ENCODE measurements at places on chromosomes 16 and 17. TPM values are rescaled to one million over a fixed set of nuclear protein-coding genes. Genes with fewer than 3 reads are reported as not detected.

- peak overlapping the region; percentile 76 for H3K27ac ChIP-seq
- no peak overlapping the region for H3K4me3 ChIP-seq
- no peaks in the 10 kb centered on the region for H3K36me3 ChIP-seq
These were observed 6.8 kb downstream of the ZG16B start for GRCh38 chr16:2836646-2837508.

- no peaks in the 10 kb centered on the region for H3K4me1 ChIP-seq
- no peak overlapping the region for H3K4me3 ChIP-seq
- H3K27me3 ChIP-seq, result no peaks in the 10 kb centered on the region
- no peaks in the 10 kb centered on the region for H3K36me3 ChIP-seq
These were observed 15.9 kb upstream of the DOK4 start for GRCh38 chr16:57502048-57502775.

DNA sequence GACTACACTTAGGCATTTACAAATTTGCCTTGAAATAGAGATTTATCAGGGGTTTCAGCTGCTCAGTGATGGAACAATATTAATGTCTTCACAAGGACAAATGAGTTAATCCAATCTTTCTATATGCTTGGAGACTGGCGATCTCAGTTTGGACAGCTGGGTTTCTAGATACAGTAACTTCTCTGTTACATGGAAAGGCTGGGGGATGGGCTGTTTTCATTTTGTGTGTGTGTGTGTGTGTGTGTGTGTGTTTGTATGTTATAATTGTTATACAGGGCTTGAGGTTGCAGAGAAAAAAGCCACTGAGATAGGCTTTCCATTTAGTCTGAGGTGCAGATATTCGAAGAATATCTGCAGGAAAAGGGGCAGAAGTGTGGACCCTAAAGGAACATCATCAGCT is 359.3 kb upstream of the SALL1 start:
- H3K27ac ChIP-seq, result no peak overlapping the region
- no peaks in the 10 kb centered on the region for H3K36me3 ChIP-seq
- no peak for DNase-seq
- no peaks in the 10 kb centered on the region for H3K27me3 ChIP-seq

KRT34 gene
- total RNA-seq, result not detected

TNFRSF12A gene
- total RNA-seq, result 26.8 TPM

RGS9 gene
- total RNA-seq, result 1.5 TPM

TOM1L1 gene
- 34.0 TPM for total RNA-seq
